ENCODE measurements at places on chromosomes 4 and X.

- no peak for DNase-seq
Measured at GRCh38 chrX:82041034-82041433, 839.1 kb downstream of the SH3BGRL start.

- no peak for DNase-seq
Measured at GRCh38 chr4:56425518-56425917, 9.9 kb downstream of the PPAT start.

GRCh38 chrX:10633722-10634121 lies 13.3 kb upstream of the MID1 start:
- DNase-seq: peak; percentile 52

- no peak for DNase-seq
Measured at GRCh38 chrX:78123190-78123589, 16.3 kb downstream of the TAF9B start.

DNA sequence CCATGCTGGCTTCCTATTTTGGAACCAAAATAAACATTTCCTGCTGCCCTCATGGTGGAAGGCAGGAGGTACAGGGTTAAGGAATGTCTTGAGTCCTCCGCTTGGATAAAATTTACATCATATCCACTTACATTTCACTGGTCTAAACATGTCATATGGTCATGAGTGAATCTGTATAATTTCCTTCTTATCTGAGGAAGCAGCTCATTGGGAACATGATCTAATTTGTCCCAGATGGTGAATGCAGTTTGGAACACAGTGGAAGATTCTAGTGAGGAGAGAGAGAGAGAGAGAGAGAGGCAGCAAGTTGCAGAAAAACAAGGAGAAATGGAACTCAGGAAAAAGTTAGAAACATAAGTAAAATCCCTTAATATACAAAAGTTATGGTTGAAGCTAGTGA lies 46.8 kb downstream of the MXRA5 start:
- no peak for DNase-seq

DNA sequence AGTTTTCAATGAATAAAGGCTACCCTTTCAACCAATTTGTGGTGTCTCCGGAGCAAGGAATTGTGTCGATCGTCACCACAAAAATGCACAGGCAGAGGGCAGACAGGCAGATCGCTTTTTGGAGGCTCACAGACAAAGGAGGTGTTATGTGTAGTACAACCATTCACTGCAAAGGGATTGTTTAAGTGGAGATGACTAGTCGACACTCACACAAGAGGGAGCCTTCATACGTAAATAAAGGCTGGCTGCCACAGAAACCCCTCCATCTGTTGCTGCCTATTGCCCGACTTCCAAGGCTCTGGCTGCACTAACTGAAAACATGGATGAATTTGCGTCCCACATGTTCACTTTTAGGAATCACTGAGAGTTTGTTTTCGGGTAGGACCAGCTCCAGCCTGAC lies 281.1 kb downstream of the NKX6-1 start:
- no peak for DNase-seq

DNA sequence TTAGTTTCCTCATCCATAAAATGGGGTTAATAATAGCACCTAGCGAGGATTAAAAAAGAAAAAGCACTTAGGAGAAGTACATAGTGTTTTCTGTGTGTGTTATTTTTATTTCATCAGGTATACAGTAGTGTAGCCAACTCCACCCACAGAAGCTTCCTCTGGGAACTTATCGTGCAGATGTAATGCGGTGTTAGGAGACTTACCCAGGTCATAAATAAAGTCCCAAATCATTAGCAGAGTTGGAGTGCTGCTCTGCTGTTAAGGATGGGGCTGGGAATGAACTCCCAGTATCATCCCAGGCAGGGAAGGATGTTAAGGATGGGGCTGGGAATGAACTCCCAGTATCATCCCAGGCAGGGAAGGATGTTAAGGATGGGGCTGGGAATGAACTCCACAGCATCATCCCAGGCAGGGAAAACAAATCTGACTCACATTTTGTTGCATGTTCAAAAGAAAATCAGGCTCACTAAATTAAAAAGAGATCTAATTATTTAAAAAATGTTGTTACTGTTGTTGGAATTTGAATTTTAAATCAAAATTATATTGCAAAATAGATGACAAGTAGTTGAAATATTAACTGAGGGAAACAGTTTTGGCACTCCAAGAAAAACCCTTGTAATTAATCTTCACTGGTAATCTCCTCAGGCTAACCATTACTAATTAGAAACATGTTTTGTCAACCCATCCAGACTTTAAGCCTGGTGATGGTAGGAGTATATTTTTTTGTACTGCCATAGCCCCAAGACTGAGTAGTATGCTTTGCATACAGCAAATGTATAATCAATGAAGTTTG lies 10.2 kb upstream of the SFRP2 start:
- DNase-seq: no peak

DNA sequence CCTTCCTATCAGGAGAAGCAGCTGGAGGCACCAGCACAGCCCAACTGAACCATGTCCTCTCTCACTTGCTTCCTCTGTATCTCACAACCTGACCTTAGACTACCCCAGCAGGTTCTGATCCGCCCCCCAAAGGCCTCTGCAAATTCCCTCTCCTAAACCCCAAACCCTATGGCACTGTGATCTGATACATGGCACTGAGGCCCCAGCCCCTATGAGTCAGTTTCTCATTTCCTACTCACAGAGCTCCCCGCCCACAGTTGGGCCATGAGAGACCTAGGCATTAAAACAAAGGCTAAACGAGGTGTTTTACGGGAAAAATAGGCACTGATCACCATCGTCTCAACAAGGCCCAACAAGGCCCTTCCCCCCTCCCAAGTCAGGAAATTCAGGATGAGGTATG lies 19.1 kb downstream of the SASH3 start:
- DNase-seq: no peak

Measured in NCI-H526 treated with DMSO at 0.1 percent for 48 hours (cell line).